ENCODE measurements at places on chromosomes 6 and 20.

- no peaks in the 10 kb centered on the region for H3K36me3 ChIP-seq
- no peak overlapping the region for H3K27ac ChIP-seq
- no peak overlapping the region for H3K4me3 ChIP-seq
- H3K27me3 ChIP-seq = peaks cover 33% of the 10 kb centered on the region
- H3K4me1 ChIP-seq = no peaks in the 10 kb centered on the region
- DNase-seq = no peak
These were observed 74.6 kb upstream of the KCNG1 start for GRCh38 chr20:51097351-51098120.

DNA sequence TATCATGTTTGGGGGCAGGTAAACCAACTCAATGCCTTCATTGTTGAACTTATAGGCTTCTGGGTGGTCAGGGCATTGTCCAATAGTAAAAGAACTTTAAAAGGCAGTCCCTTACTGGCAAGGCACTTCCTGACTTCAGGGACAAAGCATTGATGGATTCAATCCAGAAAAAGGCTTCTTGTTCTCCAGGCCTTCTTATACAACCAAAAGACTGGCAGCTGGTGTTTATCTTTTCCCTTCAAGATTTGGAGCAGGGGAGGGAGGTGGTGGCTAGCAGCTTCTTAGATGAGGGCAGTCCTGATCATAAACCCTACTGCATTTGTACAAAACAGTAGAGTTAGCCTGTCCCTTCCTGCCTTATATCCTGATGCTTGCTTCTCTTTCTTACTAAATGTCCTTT is 57.5 kb downstream of the NCOA3 start:
- no peak for DNase-seq
- H3K36me3 ChIP-seq = no peaks in the 10 kb centered on the region
- peaks cover 29% of the 10 kb centered on the region for H3K4me1 ChIP-seq
- H3K4me3 ChIP-seq = no peak overlapping the region
- no peaks in the 10 kb centered on the region for H3K27me3 ChIP-seq

DNA sequence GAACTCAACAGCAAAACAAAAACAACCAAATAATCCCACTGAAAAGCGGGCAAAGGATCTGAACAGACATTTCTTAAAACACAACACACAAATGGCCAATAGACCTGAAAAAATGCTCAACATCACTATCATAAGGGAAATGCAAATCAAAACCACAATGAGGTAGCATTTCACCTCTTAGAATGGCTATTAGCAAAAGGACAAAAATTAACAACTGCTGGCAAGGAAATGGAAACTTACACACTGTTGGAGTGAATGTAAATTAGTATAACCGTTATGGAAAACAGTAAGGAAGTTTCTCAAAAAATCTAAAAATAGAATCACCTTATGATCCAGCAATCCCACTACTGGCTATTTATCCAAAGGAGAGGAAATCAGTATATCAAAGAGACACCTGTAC is 20.9 kb downstream of the FAM8A1 start:
- H3K4me1 ChIP-seq = no peaks in the 10 kb centered on the region
- no peaks in the 10 kb centered on the region for H3K27me3 ChIP-seq
- H3K27ac ChIP-seq = no peak overlapping the region
- no peak overlapping the region for H3K4me3 ChIP-seq

DNA sequence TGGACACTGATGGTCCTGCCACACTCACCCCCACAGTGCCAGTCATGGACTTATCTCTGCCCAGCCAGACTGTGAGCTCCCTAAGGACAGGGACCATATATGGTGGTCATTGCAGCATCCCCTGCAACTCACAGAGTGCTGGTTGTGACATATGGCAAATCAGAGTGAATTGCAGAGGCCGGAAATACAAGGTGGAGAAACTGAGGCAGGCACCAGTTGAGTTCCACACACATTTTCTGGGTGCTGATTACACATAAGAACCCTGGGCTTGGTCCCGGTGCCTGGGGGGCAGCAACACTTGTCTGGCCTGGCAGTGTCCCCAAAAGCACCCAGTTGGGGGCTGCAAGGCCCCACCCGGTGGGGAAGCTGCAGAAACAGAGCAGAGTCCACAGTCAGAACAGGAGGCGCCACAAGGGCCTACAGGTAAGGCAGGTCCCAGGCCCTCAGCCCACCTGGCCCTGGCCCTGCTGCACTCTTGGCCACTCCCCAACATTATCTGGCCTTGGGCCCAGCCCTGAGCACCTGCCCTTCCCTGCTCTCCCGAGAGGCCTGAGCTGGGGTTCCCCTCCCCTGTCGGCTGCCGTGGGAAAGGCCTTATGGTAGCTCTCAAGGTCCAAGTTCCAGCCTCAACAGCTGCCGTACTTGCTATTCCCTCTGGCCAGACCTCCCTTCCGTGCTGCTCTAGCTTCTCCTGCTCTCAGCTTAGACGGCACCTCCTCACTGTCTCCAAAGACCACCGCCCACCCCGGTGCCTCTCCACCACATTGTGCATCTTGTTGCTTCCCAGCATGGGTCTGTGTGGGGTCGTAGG is 140.8 kb upstream of the PTPN1 start:
- H3K4me1 ChIP-seq = peaks cover 17% of the 10 kb centered on the region
- H3K36me3 ChIP-seq = no peaks in the 10 kb centered on the region
- DNase-seq = no peak
- no peak overlapping the region for H3K4me3 ChIP-seq
- H3K27me3 ChIP-seq = no peaks in the 10 kb centered on the region

DNA sequence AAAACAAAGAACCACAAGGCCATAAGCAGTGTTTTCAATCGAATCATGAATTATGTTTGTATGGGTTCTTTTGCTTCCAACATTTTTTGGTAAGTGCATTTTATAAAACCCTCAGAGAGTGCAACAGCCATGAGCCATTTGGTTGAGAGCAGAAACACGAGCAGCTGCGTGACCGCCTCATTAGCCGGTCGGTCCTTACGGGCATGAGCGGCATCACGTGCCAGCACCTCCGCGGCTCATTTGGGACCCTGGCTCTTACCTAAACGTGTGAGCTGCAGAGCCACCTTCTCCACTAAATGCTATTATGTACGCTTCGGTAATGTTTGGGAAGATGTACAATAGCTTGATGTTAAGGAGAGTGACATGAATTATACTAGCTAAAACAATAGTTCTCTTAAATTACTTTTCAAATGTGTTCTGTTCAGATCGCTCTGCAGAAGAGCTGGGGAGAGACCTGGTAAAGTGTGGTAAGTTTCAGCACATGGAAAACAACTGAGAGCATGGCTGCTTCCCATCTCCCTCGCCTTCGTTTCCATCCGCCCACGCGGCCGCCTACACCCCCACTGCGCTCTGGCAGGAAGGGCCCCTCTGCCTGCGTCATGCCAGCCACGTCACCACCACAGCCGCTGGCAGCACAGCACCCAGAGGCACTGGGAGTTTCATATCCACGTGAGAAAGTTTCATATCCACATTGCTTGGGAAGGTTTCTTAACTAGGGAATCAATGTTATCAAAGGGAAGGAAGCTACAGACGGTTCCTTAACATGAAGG is 23.7 kb upstream of the PDE10A start:
- no peak for DNase-seq
- no peak overlapping the region for H3K27ac ChIP-seq
- no peak overlapping the region for H3K4me3 ChIP-seq
- H3K4me1 ChIP-seq = no peaks in the 10 kb centered on the region
- no peaks in the 10 kb centered on the region for H3K36me3 ChIP-seq
- H3K27me3 ChIP-seq = no peaks in the 10 kb centered on the region
